ENCODE measurements at places on chromosomes 13 and 19.

GRCh38 chr19:45798995-45799517 is 6.4 kb upstream of the DMWD start:
- DNase-seq: peak; percentile 70

DNA sequence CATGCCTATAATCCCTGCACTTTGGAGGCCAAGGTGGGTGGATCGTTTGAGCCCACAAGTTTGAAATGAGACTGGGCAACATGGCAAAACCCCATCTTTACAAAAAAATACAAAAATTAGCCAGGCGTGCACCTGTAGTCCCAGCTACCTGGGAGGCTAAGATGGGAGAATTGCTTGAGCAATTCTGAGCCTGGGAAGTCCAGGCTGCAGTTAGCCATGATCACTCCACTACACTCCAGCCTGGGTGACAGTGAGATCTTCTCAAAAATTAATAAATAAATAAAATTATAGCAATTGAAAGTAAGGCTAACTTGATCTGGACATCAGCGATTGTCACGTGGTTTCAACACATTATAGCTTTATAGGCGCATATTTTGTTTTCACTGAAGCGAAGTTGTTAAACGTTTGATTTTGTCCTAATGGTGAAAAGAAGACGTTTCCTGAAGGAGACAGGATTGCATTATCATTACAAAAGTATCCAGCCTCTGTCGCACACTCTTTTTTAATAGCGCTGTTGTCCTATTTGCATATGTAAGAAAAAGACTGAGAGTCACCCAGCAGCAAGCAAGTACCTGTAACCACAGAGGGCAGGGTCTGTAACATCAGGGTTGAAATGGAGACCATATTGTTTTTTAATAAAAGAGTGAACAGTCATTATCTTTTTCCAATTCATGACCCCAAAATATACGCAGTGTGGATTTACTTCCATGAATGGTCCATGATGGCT is 335.7 kb downstream of the DCT start:
- no peak for DNase-seq

- no peak for DNase-seq
Observed at GRCh38 chr13:36158611-36159010, 27.4 kb upstream of the DCLK1 start.

- no peak for DNase-seq
Observed at GRCh38 chr19:47520343-47520806, 5.5 kb upstream of the NAPA start.

DNA sequence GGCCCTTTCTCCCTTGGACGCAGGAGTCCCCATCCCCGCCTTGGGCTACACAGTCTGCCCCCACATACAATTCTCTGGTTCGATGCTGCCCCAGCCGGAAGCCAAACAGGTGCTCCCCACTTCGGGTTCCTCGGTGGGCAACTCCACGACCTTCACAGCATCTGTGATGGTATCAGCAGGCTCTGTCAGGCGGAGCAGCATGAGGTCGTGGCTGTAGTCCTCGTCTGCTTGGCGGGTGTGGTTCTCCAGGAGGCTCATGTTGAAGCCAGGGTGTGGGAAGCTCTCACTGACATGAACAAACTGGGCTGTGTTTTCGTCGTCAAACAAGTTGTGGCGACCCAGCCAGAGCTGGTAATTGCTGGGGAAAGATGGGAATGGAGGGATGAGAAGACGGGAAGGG is 3.5 kb downstream of the KLK1 start:
- no peak for DNase-seq

DNA sequence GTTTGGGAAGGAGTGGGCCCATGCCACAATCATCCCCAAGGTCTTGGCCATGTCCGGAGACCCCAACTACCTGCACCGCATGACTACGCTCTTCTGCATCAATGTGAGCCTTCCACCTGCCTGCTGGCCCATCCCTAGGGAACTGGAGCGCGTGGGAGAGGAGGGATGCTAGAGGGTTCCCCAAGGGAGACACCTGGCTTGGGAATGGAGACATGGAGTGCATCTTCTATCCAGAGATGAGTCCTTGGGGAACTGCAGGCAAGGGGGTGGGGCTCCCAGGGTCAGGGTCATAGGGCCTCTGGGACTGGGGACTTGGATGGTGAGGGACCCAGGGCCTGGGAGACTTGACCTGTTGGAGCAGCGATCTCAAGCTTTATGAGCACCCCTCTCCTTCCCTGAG is 31.2 kb downstream of the PPP2R1A start:
- no peak for DNase-seq

- DNase-seq: no peak
Observed at GRCh38 chr13:25168790-25169189, 3.3 kb downstream of the AMER2 start.

GRCh38 chr19:18060472-18060871 is 26.3 kb downstream of the IL12RB1 start:
- no peak for DNase-seq
